GDM1 (cell line): ENCODE measurements at places on chromosomes 3 and 15.
A peak's percentile ranks its signal among the peaks of the same experiment; 100 is the strongest.

DNA sequence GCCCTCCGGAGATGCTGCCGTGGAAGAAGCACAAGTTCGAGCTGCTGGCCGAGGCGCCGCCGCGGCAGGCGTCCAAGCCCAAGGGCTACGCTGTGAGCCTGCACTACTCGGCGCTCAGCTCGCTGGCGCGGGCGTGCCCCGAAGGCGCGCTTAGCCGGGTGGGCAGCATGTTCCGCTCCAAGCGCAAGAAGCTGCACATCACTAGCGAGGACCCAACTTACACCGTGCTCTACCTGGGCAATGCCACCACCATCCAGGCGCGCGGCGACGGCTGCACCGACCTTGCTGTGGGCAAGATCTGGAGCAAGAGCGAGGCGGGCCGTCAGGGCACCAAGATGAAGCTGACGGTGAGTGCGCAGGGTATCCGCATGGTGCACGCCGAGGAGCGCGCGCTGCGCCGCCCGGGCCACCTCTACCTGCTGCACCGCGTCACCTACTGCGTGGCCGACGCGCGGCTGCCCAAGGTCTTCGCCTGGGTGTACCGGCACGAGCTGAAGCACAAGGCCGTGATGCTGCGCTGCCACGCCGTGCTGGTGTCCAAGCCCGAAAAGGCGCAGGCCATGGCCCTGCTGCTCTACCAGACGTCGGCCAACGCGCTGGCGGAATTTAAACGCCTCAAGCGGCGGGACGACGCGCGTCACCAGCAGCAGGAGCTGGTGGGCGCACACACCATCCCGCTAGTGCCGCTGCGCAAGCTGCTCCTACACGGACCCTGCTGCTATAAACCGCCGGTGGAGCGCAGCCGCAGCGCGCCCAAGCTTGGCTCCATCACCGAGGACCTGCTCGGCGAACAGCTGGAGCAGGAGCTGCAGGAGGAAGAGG, 1.3 kb downstream of the FAM43A start:
- DNase-seq: peak; percentile 19

DNA sequence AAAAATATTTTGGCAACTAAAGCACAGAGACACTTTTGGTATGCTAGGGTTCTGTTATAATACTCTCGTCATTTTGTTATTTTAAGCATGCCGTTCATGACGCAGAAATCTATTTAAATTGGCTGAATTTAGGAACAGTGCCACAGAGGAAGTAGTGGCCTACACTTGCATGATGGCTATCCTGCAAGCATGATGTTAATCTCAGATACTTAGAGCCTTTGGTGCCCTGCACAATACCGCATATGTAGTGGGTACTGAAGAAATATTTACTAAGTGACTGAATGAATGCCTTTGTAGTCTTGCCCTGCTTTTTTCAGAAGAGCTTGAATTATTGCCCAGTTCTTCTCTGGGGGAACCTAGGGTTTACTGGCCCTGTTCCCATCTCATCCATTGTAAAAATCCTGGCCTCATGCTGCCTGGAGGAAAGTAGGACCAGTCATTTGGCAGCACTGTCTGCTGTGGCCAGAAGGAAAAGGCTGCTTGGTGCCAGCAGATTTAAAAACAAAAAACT, 79.0 kb downstream of the SERPINI1 start:
- no peak for DNase-seq

GRCh38 chr3:194880940-194881925, 195.6 kb downstream of the FAM43A start:
- DNase-seq: peak; percentile 27

- DNase-seq: no peak
Observed at GRCh38 chr15:41286665-41287333, 45.6 kb downstream of the OIP5 start.
